ENCODE measurements at places on chromosomes 12 and 14.

DNA sequence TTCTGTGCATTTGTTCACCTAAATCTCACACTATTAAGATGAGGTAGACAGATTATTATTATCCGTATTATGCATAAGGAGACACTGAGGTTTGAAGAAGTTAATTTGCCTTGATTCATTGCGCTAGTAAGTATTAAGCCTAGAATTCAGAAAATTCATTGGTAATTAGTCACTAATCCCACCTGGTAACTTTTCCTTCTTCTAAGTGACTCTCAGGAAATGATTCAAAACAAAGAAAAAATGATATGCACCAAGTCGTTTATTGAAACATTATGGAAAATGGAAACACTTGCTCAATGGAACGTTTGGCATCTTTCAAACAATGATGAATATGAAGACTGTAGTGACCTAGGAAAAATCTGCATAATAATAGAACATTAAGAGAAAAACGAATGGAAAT, 15.2 kb downstream of the RFX4 start:
- DNase-seq: no peak

- no peak for DNase-seq
These were observed 54.2 kb downstream of the LGMN start for GRCh38 chr14:92693998-92694795.

DNA sequence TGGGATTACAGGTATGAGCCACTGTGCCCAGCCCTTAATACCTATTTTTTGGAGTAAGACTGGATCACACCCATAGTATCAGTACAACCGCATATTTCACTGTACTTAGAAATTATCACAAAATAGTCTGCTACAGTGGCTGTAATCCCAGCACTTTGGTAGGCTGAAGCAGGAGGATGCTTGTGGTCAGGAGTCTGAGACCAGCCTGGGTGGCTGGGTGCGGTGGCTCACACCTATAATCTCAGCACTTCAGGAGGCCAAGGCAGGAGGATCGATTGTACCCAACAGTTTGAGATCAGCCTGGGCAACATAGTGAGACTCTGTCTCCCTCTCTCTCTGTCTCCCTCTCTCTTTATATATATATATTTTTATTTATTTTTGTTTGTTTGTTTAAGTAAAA, 5.9 kb downstream of the SPTLC2 start:
- no peak for DNase-seq

DNA sequence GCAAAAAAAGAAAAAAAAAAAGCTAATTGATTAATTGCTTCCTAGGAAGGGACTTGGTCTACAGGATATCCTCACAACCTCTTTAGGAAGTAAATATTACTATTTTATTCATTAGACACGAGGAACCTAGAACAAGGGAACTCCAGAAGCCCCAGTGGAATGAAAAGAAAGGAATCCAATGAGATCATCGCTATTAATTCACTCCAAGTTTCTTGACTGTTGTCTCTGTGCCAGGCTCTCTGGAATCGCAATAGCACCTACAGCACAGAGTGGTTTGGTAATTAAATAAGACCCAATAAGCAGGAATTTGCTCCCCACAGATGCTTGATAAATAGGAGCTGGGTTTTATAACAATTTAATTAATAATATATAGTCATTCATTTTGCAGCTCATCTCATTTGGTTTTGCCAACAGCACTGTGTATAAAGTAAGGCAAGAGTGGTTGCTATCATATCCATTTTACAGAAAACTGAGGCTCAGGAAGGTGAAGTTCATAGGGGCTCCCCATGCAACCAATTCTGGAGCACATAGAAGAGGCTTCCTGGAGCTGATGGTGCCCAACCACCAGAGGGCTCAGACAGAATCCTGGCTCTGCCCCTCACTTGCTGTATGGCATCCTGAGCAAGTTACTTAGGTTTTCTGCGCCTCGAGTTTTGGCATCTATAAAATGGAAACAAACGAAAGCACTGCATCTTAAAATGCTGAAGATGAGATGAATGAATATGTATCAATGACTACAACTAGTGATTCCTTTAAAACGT, 420.2 kb downstream of the MED13L start:
- no peak for DNase-seq

GRCh38 chr12:59453475-59453874, 142.4 kb upstream of the SLC16A7 start:
- DNase-seq: no peak

DNA sequence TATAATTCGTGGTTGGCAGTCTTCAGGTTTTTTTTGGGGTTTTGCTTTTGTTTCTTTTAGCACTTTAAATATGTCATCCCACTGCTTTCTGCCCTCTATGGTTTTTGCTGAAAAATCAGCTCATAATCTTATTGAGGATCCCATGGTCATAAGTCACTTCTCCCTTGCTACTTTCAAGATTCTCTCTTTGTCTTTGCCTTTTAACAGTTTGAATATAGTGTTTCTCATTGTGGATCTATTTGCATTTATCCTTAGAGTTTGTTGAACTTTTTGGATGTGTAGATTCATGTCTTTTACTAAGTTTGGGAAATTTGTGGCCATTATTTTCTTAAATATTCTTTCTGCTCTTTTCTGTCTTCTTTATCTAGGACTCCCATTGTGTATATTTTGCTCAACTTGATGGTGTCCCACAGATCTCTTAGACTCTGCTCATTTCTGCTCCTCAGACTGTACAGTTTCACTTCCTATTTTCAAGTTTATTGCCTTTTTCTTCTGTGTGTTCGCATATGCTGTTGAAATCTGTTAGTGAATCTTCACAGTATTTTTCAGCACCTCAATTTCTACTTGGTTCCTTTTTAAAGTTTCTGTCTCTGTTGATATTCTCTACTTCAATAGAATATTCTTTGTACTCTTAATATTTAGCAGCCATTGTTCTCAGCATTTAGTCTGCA, 70.8 kb downstream of the WNK1 start:
- DNase-seq: no peak

- DNase-seq: no peak
These were observed 15.4 kb upstream of the HIGD1C start for GRCh38 chr12:50936821-50937530.

GRCh38 chr12:104685366-104685765, 228.6 kb downstream of the CHST11 start:
- DNase-seq: no peak

DNA sequence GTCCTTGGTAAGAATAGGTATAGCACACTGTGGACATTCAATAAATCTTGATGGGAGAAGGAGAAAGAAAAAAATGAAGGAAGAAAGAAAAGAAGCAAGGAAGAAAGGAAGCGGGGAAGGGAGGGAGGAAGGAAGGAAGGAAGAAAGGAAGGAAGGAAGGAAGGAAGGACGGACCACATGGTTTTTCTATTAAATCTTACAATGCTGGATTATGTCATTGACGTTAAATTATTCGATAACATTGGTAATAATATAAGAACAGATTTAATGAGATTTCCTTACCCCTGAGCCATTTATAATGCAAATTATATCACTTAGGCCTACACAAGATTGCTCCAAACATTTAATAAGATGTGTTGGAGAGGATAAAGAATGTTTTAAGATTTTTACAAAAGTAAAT, 124.9 kb upstream of the SYT1 start:
- no peak for DNase-seq

GRCh38 chr12:125100551-125101434, 35.6 kb downstream of the AACS start:
- no peak for DNase-seq

- no peak for DNase-seq
These were observed 36.7 kb upstream of the BEGAIN start for GRCh38 chr14:100623961-100624360.

GRCh38 chr14:50612806-50613205, 52.9 kb downstream of the ATL1 start:
- DNase-seq: no peak
